Urinary bladder (tissue), 4 donors: ENCODE measurements at places on chromosomes 2 and 18. TPM values are rescaled to one million over a fixed set of nuclear protein-coding genes. Genes with fewer than 3 reads are reported as not detected.

The SERPINB13 gene
- polyA plus RNA-seq = not detected

The CFC1 gene
- polyA plus RNA-seq = not detected

The SEPTIN10 gene
- 90.2 TPM for polyA plus RNA-seq

The CD207 gene
- polyA plus RNA-seq = 0.06 TPM

The L3MBTL4 gene
- polyA plus RNA-seq = 0.98 TPM

The VWC2L gene
- not detected for polyA plus RNA-seq

The SERPINB4 gene
- polyA plus RNA-seq = not detected

The LRATD1 gene
- 26.2 TPM for polyA plus RNA-seq

The TRIM43 gene
- not detected for polyA plus RNA-seq

The GNAL gene
- 19.7 TPM for polyA plus RNA-seq

The SERPINB3 gene
- not detected for polyA plus RNA-seq

The MTCL1 gene
- 16.6 TPM for polyA plus RNA-seq

The SLC9A2 gene
- polyA plus RNA-seq = 0.27 TPM

The KIAA2012 gene
- polyA plus RNA-seq = 0.05 TPM

The DSG4 gene
- polyA plus RNA-seq = not detected

The STAT4 gene
- 0.80 TPM for polyA plus RNA-seq

The CRYGC gene
- polyA plus RNA-seq = not detected

The EFHD1 gene
- 22.1 TPM for polyA plus RNA-seq

The ASAP2 gene
- 10.2 TPM for polyA plus RNA-seq

The TLX2 gene
- 0.51 TPM for polyA plus RNA-seq

The PDE1A gene
- 17.1 TPM for polyA plus RNA-seq

The ATP8B1 gene
- 20.1 TPM for polyA plus RNA-seq

The TMEM198 gene
- polyA plus RNA-seq = 6.0 TPM

The VAMP8 gene
- polyA plus RNA-seq = 89.9 TPM

The DPP4 gene
- 0.80 TPM for polyA plus RNA-seq

The CNGA3 gene
- 0.15 TPM for polyA plus RNA-seq

The ABCG5 gene
- not detected for polyA plus RNA-seq

The KIAA1328 gene
- polyA plus RNA-seq = 5.4 TPM

The GALNT3 gene
- 3.2 TPM for polyA plus RNA-seq

The RMC1 gene
- polyA plus RNA-seq = 24.4 TPM

The RBKS gene
- 1.7 TPM for polyA plus RNA-seq

The CCBE1 gene
- polyA plus RNA-seq = 0.37 TPM

The BARD1 gene
- polyA plus RNA-seq = 4.6 TPM

The SNRNP200 gene
- 107 TPM for polyA plus RNA-seq

The UGT1A8 gene
- polyA plus RNA-seq = 0.56 TPM

The MC2R gene
- not detected for polyA plus RNA-seq

The NBEAL1 gene
- polyA plus RNA-seq = 14.2 TPM

The PHOSPHO2 gene
- polyA plus RNA-seq = 4.6 TPM

The ERICH2 gene
- polyA plus RNA-seq = 0.77 TPM
